ENCODE measurements at places on chromosomes 11 and 22.

DNA sequence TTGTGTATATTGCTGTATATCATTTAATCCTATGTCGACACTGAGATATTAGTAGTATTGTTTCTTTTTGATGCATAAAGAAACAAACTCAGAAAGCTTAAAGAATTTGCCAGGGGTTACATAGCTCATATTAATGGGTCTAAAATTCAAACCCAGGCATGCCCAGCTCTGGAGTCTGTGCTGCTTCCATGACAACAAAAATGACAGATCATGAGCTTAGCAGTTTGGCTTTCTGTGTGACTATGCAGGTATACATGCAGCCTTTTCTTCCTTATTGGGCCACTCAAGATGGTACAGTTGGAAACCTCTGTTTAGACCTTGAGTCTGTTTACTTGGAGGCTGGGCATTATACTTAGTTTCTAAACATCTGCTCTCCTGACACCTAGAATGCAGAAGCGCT is 220.5 kb upstream of the TENM4 start:
- DNase-seq = no peak

- no peak for DNase-seq
Observed at GRCh38 chr22:41256254-41257253, 15.8 kb upstream of the CHADL start.

DNA sequence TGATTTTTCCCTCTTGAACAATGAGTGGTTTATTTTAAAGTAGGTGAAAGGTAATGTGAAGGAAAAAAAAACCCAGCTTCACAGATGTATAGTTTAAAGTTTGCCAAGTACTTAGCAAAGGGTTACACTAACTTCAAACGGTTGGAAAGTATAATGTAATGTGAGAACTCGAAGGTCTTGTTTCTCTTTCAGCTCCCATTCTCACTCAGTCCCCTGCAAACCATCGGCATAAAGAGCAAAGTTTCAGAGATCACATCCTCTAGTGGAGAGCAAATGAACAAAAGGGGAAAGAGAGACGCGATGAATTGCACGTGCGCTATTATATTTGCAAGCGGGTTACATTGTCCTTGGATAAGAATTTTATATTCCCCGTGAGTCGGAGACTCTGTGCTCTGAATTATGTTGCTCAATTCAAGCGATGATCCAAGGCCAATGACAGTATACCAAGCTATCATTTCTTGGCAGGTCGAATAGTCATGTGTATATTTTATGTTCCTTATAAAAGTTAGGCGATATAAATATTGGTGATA is 37.6 kb upstream of the BIRC3 start:
- DNase-seq = no peak

DNA sequence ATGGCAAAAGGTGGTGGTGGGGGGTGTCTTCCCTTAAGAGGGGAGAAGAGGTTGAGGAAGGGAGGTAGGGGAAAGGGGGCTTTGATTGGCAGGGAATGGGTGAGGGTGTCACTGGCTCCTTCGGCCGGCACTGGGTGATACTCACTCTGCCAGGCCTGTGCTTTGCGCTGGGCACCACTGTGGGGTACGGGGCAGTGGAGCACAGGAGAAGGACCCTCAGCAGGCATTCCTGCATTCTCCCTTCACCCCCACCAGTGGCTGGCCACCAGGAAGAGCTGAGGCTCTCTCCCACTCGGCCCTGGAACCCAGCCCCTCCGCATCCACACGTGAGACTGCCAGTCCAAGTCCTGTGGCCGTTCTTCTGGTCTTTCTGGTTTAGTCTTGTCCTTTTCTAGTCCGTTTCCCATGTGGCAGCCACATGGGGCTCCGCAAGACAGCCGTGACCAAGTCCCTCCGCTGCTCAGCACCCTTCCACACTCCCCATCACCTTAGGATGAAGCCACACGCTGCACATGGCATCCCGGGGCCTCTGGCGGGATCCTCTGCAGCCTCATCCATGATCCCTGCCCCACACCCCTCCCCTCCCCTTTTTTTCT is 8.0 kb downstream of the CAPN5 start:
- DNase-seq = no peak

GRCh38 chr22:48605856-48606481 is 1221.7 kb downstream of the BRD1 start:
- no peak for DNase-seq

DNA sequence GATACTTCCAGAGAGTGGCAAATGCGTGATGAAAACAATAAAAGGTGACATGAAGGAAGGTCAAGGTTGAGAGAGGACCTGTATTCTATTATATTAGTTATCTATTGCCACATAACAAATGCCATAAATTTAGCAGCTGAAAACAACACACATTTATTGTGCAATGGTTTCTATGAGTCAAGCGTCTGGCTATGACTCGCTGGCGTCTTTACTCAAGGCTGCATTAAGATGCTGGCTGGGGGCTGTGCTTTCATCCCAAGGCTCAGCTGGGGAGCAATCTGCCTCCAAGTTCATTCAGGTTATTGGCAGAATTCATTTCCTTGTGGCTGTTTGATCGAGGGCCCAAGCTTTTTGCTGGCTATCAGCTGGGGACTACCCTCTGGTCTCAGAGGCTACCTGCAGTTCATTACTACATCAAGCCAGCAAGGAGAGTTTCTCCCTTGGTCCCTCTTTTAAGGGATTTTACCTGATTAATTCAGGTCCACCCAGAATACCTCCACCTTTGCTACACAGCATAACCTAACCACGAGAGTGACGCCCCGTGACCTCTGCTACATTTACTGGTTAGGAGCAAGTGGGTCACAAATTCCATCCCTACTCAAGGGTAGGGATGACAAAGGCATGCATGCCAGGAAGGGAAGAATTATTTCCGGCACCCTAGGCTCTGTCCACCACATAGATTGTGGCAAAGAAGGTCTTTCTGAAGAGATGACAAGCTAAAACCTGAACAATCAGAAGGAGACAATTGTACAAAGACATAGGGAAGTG is 549.1 kb downstream of the MN1 start:
- peak; percentile 5 for DNase-seq

DNA sequence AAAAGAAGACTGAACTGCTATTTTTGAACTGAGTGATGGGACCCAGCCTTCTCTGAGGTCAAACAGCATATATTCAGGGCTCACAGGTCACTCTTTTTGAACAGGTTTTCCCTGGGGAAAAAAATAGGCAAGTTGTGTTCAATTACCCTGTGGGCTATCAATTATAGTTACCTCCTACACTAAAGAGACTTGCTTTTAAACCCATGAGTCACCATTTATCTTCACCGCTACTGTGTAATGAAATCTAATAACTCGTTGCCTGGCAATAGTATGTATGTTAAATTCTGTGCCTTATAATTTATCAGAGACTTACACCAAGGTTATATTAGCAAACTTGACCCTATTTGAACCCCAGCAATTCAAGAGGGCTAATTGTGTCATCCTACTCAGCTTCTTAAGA is 98.5 kb downstream of the CYP2R1 start:
- no peak for DNase-seq

GRCh38 chr11:125071846-125072217 is 8.7 kb downstream of the SLC37A2 start:
- DNase-seq = no peak

DNA sequence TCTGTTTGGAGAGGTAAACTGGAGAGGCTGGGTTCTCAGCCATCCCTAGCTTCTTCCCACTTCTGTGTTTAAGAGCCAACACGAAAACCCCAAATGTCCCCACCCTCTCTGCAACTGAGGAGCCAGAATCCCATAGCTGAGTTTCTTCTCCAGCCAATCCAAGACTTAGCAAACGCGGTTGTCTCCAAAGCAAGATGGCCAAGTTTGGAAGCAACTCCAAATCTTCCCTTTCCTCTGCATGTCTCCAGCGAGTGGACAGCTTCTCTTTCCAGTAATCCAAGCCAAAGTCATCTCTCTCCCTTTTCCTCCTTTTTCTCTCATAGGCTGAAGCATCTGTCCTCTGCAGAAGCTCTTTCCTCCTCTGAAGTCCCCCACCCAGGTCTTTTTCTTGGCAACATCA is 539.2 kb downstream of the MIAT start:
- DNase-seq = no peak

DNA sequence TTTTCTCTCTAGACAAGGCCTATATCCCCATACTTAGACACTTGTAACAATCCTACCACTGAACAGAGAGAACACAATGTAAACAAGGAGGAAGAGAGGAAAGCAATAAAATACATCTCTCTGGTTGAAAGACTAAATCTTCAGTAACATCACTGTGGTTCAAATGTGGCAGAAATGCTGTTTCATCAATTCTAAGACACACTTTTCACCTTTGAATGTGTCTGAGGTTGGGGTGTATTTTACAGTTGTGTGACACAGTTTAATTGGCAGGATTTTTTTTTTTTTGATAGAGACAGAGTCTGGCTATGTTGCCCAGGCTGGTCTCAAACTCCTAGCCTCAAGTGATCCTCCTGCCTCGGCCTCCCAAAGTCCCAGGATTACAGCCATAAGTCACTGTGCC is 79.5 kb downstream of the AMBRA1 start:
- no peak for DNase-seq

GRCh38 chr11:70517203-70517602 is 118.9 kb downstream of the CTTN start:
- no peak for DNase-seq

GRCh38 chr11:110565357-110566336 is 135.9 kb downstream of the FDX1 start:
- no peak for DNase-seq

DNA sequence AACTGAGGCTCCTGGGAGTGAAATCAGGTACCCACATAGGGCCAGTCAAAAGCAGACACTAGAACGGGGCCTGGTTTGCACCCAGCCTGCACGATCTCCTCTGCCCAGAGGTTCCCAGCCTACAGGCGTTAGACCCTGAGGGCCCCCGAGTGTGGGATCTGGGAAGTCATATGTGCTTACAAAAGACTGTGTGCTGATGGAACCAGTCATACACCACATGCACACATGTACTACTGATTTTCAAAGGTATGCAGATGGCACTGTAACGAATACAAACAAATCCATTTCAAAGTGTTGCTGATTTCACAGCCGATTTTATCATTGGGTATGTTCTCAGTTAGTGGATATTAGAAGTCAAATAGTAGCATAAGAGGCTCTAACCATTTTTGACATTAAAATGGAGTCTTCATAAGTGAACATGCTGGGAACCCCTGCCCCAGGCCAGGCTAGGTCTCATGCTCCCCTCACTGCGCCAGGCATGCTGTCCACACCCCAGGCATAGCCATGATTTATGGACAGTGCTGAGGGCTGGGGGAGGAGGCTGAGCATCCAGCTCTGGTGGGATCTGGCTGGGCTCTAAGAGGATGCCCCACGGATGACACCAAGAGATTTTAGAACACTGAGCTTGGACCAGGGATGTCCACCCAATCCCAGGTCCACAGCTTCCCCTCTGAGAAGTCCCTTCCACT is 38.6 kb upstream of the LRRC32 start:
- no peak for DNase-seq

DNA sequence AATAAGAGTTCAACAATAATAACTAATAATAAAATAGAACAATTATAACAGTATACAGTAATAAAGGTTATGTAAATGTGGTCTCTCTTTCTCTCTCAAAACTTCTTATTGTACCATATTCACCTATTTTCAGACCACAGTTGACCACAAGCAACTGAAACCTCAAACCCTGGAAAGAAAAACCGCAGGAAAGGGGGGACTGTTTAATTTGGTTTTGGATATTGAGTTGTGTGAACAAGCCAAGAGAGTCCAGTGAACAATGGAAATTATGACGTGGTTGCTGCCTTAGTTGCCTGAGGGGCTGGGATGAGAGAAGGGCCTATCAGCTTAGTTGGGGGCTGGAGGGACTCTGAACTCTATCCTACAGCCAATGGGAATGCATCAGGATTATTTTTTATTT is 178.7 kb upstream of the POU2AF2 start:
- DNase-seq = no peak

DNA sequence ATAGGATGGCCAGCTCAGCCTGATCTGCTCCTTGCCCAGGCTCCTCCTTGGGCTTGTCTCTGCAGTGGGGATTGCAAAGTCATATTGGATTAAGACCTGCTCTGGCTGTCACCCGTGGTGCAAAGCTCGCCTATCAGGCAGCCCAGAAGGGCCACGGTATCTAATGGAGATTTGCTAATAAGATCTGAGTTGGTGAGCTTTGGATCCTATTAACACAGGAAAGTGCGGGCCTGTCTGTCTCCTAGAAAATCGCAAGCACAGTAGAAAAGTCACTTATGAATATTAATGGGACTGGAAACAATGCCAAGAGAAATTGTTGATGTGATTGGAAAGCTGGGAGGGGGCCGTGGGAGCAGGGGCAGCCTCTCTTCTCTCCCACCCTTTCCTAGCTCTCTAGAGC is 72.8 kb downstream of the CHST1 start:
- DNase-seq = no peak

GRCh38 chr11:126431401-126432064 is 76.0 kb downstream of the ST3GAL4 start:
- DNase-seq = peak; percentile 24

- no peak for DNase-seq
Observed at GRCh38 chr11:85826116-85826855, 15.3 kb upstream of the SYTL2 start.

GRCh38 chr11:124198897-124199296 is 15.8 kb downstream of the OR10D3 start:
- DNase-seq = no peak

DNA sequence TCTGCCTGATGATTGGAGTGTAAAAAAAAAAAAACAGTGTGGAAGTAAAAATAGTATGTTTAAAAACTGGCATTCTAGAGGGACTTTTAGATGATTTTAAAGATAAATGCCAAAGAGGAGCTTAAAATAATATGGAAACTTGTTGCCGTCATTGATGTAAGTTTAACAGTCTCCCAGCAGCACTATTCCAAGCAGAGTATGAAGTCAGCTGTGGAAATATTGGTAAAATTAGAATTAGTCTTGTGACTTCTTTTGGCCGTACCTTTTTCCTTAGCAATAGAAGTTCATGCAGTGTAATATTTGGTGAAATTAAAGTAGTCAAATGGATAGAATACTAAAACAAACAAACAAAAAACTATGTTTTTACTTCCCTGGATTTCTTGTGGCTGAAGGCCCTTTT is 134.9 kb downstream of the METTL15 start:
- DNase-seq = no peak

GRCh38 chr11:75516886-75517285 is 8.9 kb downstream of the GDPD5 start:
- no peak for DNase-seq

GRCh38 chr22:49701380-49702067 is 126.1 kb downstream of the BRD1 start:
- DNase-seq = no peak

DNA sequence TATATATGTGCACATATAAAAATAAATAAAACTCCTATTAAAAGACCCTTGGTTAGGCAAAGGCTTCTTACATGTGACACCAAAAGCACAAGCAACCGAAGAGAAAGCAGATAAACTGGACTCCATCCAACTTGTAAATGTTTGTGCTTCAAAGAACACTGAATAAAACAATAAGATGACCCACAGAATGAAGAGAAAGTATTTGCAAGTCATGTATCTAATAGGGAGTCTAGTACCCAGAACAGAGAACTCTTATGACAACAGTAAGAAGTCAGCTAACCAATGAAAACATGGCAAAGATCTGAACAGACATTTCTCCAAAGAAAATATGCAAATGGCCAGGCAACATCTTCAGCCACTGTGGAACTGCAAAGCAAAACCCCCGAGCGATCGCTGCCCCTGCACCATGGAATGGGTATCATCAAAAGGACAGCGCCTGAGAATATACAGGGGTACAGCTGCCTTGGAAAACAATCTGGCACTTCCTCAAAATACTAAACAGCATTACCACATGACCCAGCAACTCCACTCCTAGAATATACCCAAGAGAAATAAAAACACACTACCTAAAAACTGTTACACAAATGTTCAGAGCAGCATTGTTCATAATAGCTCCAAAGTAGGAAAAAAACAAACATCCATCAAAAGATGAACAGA is 17.2 kb downstream of the BRD1 start:
- DNase-seq = no peak

Data from gastrocnemius medialis (tissue), 4 donors.